A172 (cell line): ENCODE measurements at places on chromosomes 6 and 20. TPM values are rescaled to one million over a fixed set of nuclear protein-coding genes. Genes with fewer than 3 reads are reported as not detected.
A peak's percentile ranks its signal among the peaks of the same experiment; 100 is the strongest.

- DNase-seq: peak; percentile 6
Observed at GRCh38 chr6:81561731-81562130, 190.8 kb downstream of the TENT5A start.

DNA sequence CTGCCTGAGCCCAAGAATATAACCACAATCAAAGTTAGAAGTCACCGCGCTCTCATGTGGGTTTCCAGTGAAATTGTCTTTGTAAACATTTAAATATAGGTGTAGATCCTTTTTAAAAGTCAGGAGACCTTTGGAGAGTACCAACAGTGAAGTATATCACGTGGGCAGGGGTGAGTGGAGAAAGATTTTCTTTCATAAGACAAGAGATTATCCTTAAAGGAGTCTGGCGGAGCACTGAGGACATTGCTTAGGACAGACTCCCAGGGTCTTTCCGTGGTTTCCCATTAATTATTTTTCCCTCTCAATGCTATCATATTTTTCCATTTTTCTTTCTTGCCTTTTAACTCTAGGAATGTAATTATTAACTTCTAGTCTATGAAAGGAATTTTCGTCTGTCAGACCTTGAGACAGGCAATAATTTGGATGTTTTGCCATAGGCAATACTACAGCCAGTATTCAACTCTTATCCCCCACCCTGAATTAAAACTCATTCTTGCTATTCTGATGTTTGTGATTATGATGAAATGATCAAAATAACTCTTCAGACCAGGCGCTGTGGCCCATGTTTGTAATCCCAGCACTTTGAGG is 31.4 kb downstream of the DCBLD1 start:
- no peak for DNase-seq

DNA sequence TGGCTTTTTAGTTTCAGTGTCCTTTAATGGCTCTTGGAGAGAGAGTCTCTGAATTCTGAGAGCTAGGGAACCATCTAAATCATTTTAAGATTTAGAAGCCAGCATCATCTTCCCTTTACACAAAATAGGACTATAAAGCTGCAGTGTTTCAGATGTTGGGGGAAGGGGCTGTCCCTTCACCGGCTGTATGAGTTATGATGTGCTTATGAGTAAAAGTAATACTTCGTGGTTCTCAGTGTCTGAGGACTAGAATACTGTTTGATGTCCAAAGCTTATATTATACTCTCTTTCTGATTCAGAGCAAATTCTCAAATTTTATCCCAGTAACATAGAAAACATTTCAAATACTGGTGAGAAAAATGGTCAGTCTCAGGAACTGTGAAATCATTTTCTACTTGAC is 63.5 kb upstream of the FAM8A1 start:
- no peak for DNase-seq

- no peak for DNase-seq
Observed at GRCh38 chr6:6766230-6766905, 177.8 kb downstream of the LY86 start.

- DNase-seq: peak; percentile 25
Observed at GRCh38 chr6:166989427-166990032, 9.7 kb upstream of the CEP43 start.

- DNase-seq: no peak
Observed at GRCh38 chr6:112335736-112336135, 11.4 kb upstream of the RFPL4B start.

DNA sequence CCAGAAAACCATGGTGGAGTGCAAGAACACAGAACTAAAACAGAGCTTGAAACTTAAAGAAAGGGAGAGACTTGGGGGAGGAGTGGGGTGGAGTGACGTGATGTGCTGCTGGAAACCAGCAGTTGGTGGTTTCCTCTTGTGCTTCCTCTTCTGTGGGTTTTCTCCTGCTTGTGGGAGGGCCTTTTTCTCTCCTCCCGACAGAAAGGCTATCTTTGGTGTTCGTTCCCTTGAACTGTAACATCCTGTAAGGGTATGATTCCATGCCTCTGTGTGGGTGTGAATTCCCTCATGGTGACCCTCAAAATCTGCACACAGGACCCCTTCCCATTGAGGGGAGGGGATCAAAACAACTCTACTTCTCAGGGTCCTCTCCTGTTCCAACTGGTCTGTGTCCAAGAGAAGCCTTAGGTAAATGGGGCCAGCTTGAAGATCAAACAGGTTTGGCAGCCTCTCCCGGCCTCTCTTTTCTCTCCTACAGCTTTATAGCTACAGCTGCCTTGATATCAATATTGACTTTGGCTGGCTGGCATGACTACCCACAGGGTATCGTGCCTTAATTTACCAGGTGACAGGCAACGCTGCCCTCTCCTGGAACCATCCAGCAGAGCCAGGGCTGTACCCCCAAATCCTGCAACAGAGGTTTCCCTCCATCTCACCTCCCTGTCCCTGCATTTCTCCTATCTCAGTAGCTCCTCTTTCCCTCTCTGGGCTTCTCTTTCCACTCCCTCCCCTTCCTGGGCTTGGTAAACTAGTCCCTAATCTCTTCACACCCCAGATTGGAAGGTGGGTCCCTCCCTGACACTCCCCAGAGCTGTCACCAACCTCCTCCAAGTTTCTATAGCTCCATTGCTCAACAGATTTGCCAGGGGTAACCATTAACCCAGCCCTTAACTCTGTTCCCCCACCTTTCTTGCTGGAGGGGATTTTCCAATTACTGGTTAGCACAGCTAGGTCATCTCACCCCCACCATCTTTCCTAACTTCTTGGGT is 1.5 kb upstream of the MSH5 start:
- peak; percentile 89 for DNase-seq

- no peak for DNase-seq
Observed at GRCh38 chr6:166763606-166764472, 136.8 kb upstream of the RPS6KA2 start.

DNA sequence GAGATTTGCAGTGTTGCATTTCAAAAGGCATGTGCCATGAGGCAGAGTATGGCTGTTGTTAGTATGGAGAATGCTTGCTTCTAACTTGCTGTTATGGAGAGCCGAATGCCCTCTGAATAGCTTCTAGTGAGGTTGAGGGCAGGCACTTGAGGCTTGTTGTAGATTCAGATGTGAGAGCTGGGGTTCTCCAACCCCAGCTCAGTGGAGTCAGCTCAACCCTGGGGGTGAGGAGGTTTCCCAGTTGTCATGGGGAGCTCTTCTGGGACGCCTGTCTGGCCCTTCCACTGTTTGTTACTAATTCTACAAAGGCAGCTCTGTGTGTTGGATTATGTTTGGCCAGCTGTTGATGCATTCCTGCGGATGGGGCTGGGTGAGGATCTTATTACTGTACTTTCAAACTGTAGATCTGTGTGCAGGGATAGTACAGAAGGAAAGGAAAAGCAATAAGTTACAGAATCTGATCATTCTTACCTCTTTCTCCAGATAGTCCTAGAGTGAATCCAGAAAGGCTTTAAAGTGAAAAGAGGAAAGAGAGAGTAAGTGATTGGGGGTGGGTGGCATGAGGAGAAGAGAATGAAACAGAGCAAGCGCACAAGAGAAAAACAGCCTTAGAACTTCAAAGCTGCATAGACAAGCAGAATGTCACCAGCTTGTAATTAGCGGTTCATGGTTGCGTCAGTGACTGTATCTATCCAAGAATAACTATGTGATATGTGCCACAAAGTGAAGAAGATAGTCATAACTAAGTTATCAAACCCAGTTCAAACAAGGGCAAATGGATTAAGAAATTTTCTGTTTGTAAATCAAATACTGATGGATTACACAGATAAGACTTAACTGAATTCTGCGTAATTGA is 148.7 kb downstream of the PRL start:
- peak; percentile 29 for DNase-seq

DNA sequence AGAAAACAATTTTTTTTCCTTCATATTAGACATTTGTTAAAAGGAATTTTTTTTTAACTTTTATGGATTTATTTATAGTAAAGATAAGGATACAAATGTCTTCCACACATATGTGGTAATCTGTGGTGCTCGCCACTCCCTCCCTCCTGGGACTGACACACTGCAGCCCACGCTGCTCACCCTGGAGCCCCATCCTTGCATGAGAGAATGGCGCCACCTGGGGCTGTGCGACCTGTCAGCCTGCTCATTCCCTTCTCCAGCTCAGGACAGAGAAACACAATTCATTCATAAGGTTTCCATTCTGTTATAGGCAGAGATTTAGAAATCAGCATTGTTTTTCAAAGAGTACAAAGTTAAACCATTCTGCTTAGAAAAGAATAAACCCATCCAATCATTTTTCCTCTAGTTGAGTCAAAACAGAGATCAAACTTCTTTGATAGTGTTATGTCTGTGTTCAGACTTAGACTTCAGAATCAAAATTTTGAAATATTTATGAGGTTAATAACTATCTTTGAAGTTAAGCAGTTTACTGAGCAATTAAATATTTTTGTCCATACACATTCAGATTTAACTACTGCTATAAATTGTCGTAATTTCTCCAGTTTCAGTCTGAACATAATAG is 42.8 kb upstream of the DYNLRB1 start:
- peak; percentile 14 for DNase-seq

DNA sequence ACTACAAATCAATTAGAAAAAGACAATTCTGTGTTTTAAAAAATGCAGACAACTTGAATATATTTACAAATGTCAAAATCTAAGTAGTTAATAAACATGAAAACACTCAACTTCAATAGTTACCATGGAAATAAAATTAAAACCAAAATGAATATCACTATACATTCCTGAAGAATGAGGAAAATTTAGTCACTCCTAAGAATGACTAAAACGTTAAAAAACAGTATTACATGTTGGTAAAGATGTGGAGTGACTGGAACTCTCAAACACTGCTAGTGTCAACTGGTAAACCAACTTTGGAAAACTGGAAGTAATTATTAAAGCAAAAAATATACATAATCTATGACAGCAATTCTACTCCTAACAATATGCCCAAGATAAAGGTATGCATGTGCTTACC is 36.3 kb downstream of the AHI1 start:
- DNase-seq: no peak

DNA sequence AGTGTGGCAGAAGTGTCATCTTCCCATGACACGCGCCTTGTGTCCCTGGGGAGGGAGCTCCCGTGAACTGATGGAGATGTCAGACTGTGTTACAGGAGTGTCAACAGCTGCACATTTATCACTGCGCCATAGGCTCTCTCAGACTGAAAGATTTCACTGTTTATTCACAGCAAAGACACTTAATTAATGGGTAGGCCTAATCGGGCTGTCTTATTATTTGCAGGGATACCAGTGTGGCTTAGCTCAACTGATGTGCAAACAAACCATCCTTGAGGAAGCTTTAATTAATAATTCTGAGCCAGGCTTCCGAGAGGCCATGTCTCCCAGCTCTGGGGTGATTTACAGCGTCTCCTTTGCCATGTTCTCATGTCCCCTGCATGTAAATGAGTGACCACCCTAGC is 771.0 kb downstream of the QKI start:
- DNase-seq: no peak

DNA sequence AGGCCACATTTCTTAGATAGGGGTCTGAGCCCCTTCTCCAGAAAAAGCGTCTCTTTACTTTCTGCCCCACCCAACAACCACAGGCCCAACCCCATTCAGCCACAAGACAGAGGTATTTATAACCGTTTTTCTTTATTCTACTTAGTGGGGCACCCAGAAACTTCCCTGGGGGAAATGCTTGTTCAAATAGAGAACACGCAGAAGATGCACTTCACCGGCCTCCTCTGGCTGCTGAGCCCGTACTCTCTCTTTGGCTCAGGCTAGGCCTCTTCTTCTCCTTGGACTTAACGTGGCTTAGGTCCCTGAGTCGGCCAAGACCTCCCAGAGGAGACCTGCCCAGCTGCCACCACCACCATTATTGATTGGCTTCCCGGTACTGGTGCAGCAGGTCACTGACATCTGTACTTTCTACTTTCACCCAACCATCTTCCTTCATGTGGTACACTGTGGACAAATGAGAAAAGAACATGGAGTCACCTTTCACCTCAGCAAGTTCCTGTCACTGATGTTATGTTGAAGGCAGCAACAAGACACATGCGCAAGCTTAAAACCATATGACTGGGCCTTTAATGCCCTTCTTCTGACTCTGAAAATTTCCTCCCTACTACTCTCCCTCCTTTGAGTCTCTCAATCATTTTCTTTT is 2.2 kb upstream of the TAP2 start:
- DNase-seq: no peak

DNA sequence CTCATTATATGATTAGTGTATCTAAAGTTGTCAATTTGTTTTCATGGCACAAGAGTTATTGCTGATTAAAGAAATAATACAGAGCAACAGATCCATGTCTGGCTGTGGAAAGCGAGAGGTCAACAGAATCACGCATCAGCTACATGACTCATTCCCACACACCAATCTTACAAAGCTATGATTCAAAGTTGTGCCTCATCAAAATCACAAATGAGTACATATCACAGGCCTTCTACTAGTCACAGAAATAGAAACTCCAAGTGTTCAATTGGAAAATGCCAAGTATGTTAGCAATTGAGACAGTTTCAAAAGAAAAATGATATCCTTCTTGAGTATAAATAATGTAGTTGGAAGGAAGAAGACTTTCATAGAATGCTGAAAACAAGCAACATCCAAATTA is 57.8 kb upstream of the NKAIN2 start:
- peak; percentile 60 for DNase-seq

DNA sequence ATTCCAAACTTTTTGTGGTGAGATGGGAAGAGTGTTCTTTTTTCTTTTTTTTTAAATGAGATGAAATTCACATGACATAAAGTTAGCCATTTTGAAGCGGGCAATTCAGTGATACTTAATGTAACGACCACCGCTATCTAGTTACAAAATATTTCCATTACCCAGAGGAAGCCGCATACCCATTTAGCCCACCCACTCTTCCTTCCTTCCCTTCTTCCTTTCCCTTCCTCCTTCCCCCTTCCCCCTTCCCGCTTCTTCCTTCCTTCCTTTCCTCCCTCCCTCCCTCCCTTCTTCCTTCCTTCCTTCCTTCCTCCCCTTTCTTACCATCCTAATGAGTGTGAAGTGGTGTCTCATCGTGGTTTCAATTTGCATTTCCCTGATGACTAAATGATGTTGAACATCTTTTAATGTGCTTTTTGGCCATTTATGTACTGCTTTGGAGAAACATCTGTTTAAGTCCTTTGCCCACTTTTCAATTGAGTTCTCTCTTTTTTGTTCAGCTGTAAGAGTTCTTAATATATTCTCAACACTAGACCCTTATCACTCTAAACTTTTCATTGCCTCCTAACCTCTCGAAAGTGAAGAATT is 371.1 kb downstream of the FARS2 start:
- DNase-seq: no peak

- no peak for DNase-seq
Observed at GRCh38 chr6:164700497-164700896, 608.9 kb downstream of the C6orf118 start.

- DNase-seq: no peak
Observed at GRCh38 chr6:19699932-19700331, 137.2 kb upstream of the ID4 start.

Gene CFAP61
- 0.16 and 0.22 TPM in 2 replicates for total RNA-seq

Gene DNAH8
- total RNA-seq: not detected in 2 replicates

Gene VWA7
- total RNA-seq: 0.60 and 3.2 TPM in 2 replicates

Gene ZMYND8
- total RNA-seq: 19.6 and 22.1 TPM in 2 replicates

Gene RIN2
- total RNA-seq: 22.4 and 29.3 TPM in 2 replicates

Gene OR12D3
- not detected in 2 replicates for total RNA-seq

Gene TMX4
- total RNA-seq: 20.3 and 26.7 TPM in 2 replicates

Gene OXT
- total RNA-seq: not detected in 2 replicates

Gene GPX5
- total RNA-seq: not detected in 2 replicates
